Stimulated activated CD8-positive, alpha-beta memory T cell treated with anti-CD3 and anti-CD28 coated beads, Interleukin-7, amount 100 ng/mL, for 1 hour (primary cell): ENCODE measurements at places on chromosomes 5 and 9.

DNA sequence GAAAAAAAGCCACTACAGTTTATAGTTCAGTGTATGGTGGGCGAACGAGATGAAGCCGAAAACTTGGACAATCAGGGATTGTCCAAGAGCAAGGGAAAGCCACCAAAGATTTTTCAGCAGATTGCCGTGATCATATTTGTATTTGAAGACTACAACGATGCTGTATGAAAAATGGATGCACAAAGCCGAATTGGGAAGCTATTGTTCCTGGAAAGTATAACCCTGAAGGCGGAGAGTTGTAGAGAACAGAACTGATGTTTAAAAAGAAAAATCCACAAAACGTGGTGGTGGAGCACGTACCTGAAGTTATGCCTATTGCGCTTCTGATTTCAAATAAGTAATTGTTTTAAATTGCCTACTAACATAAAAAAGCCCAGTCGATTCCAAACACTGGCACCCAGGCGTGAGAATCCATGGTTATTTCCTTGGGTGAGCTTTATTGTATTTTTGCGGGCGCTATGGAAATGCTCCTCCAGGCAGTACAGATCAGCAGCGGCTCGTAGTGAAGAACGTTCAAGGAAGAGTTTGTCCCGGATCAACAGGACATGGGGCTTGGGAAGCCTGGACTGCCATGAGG lies 772 bp upstream of the TARS1 start:
- DNase-seq: no peak

DNA sequence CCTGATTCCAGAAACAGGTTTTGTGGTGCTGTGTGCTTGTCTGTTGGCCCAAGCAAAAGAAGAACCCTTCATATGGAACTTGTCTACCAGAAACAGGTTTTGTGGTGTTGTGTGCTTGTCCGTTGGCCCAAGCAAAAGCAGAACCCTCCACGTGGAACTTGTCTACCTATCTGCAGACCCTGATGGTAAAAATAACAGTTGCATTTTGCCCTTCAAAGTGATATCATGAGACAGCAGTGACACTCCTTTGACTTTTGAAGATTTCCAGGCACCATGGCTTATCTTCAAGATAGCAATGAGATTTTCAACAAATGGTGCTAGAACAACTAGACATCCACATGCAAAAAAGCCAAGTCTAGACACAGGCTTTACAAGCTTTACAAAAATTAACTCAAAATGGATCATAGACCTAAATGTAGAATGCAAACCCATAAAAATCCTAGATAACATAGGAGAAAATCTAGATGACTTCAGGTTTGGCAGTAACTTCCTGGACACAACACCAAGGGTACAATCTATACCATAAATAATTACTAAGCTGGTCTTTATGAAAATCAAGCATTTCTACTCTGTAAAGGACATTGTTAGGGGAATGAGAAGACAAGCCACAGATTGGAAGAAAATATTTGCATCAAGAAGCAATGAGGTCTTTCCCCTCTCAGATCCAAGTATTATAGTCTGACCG lies 16.8 kb downstream of the MACROH2A1 start:
- no peak for DNase-seq

GRCh38 chr9:114515528-114515927 lies 10.3 kb upstream of the WHRN start:
- DNase-seq: no peak

GRCh38 chr5:176631383-176632200 lies 1.1 kb downstream of the EIF4E1B start:
- no peak for DNase-seq

DNA sequence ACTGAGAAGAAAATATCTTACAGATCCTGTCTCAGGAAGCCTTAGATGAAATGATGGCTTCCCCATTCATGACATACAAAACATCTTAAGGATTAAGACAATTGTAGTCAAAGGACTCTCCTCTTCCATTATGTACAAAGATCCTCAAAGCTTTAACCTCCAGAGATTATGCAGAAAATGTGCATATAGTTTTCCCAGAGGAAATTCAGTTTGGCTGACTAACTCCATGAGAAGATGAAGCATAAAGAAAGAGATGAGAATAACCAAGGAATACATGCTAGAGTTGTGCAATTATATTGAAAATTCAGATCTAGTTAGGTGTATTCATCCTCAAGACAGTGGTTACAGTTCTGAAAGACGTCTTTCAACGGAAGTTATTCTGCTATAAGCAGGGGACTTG lies 18.6 kb upstream of the NDUFS4 start:
- DNase-seq: no peak

GRCh38 chr9:31005086-31005665 lies 1379.3 kb upstream of the ACO1 start:
- no peak for DNase-seq

DNA sequence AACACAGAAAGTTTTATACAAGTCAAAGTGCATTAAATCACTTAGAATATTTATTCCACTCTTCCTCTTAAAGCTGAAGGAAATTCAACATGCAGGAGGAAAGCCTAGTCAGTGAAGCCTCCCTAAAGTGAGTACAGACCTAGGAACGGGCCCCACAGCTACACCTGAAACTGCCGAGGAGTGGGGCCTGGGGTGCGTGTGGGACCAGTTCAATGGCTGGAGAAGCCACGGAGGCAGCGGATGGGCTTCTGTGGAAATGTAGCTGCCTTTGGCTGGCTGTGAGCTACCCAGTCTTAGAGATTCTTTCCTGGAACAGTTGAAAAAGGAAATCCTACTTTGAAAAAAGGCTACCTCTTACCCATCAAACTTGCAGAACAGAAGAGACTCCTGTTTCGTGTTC lies 16.6 kb downstream of the ARPC5L start:
- DNase-seq: no peak

GRCh38 chr9:33351547-33351946 lies 50.8 kb downstream of the AQP7 start:
- DNase-seq: no peak

DNA sequence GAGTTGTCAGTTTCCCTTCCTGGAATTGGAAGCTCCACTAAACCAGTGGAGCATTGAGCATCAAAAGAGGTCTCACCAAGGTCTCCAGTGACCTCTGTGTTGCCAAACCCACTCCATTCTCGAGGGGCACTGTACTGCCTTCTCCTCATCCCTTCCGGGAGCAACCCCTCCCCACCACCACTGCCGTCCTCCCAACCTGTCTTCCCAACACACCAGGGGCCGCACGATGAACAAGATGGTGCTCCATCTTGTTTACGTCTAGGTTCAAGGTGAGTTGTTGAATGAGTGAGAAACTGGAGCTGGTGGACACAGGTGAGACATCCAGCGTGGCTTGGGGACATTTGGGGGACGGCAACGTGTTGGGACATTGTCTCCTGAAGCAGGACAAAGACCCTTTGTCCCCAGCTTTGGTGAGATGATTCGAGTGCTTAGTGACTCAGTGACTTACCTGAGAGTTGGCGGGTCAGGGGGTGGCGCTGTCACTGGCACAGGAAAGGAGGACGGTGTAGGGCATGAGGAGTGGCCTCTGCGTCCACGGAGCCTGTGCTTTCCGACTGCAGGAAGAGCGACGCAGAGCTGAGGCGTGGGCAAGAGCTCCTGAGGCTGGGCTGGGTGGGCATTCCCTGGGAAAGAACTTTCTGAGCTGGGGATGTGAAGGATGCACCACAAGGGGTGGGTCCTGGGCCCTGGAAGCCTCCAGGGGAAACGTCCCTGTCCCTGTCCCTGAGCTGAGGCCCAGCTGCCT lies 44.8 kb upstream of the RNU6ATAC start:
- DNase-seq: no peak
